HT1080 (cell line): ENCODE measurements at places on chromosomes 2 and 18. TPM values are rescaled to one million over a fixed set of nuclear protein-coding genes. Genes with fewer than 3 reads are reported as not detected.

DNER gene
- 42.9 and 51.3 TPM in 2 replicates for total RNA-seq

ZNF519 gene
- total RNA-seq: 2.9 and 6.3 TPM in 2 replicates

DNAJC5G gene
- total RNA-seq: not detected in 2 replicates

IL1R2 gene
- 0.57 and 0.59 TPM in 2 replicates for total RNA-seq

SERPINB10 gene
- not detected in 2 replicates for total RNA-seq

KCNF1 gene
- 0.07 and 0.14 TPM in 2 replicates for total RNA-seq

TOGARAM2 gene
- 0.17 and 0.59 TPM in 2 replicates for total RNA-seq

DLGAP1 gene
- not detected in 2 replicates for total RNA-seq

TGFA gene
- total RNA-seq: 25.8 and 28.2 TPM in 2 replicates

KCNG2 gene
- not detected in 2 replicates for total RNA-seq

VIT gene
- not detected in 2 replicates for total RNA-seq

ASB18 gene
- total RNA-seq: not detected in 2 replicates

ATP6V1C2 gene
- 0.03 TPM in 1 of 2 replicates, not detected in the other for total RNA-seq

TUBA4B gene
- total RNA-seq: 0.14 TPM in 1 of 2 replicates, not detected in the other
